ENCODE measurements at places on chromosomes 13 and 19. TPM values are rescaled to one million over a fixed set of nuclear protein-coding genes. Genes with fewer than 3 reads are reported as not detected.

Gene PTH2
- total RNA-seq, result not detected

Gene LILRA1
- not detected for total RNA-seq

Gene TTYH1
- not detected for total RNA-seq

Gene ZNF480
- 5.9 TPM for total RNA-seq

Gene TUBA3C
- total RNA-seq, result not detected

Gene CBARP
- 1.5 TPM for total RNA-seq

Gene ZNF738
- 2.1 TPM for total RNA-seq

Gene PROZ
- total RNA-seq, result not detected

Gene SBK2
- total RNA-seq, result not detected

All from fibroblast of lung (primary cell).